ENCODE measurements at places on chromosomes 7 and 10.

- DNase-seq = no peak
Measured at GRCh38 chr7:125059861-125060456, 130.3 kb upstream of the POT1 start.

GRCh38 chr7:12731775-12732174 is 44.3 kb downstream of the ARL4A start:
- DNase-seq = no peak

DNA sequence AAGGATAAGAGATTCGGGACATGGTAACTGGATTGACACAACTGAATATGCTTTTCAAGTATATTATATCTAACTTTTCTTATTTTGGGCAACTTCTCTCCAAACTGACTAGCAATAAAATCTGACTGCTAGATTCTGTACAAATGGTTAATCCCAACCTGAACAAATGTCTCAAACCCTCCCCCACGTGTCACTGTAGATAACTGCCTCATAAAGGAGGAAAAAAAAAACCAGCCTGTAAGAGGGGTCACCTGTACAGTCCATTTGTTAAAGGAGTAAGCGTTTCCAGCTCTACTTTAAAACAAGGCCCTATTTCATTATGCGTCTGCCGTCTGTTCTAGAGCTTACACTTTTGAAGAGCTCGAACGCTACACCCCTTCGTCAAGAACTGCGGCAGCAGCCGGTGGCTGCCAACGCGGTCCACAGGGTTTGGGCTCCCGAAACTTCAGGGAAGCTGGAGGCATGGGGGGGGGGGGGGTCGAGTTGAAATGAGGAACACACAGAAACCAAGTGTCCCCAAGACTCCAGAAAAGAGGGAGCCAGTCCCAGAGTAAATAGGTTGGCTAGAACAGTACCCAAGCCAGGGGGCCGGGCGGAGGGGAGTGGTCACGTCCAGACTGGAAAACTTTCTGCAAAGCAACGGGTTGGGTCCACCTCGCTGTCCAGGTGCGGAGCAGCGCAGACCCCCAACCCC is 492 bp downstream of the COG5 start:
- DNase-seq = peak; percentile 8

DNA sequence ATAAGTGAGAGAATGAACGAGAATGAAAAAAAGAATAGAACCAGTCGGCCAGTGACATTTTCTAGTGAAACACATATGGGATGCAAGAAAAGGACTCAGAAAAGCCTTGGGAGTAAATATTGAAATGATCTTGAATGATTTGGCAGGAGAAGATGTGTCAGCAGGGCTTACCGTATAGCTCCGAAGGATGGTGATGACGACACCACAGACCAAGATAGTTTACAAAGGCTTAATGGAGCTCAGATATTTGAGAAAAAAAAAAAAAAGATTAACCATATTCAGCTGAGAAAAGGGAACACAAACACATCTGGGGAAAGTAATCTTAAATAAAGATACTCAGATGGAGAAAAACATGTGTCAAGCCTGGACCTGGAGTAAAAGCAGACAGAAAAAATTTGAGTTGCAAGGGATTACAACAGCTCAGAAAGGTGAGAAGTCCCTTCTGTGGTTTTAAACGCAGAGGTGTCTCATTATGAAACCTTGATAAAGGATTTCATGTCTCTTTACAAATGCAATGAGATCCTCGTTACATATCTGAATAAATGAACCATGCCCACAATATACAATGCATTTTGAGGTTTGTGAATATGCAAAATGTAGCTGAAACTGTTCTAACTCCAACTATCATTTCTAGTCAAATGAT is 36.0 kb downstream of the DNAJB9 start:
- DNase-seq = peak; percentile 47

DNA sequence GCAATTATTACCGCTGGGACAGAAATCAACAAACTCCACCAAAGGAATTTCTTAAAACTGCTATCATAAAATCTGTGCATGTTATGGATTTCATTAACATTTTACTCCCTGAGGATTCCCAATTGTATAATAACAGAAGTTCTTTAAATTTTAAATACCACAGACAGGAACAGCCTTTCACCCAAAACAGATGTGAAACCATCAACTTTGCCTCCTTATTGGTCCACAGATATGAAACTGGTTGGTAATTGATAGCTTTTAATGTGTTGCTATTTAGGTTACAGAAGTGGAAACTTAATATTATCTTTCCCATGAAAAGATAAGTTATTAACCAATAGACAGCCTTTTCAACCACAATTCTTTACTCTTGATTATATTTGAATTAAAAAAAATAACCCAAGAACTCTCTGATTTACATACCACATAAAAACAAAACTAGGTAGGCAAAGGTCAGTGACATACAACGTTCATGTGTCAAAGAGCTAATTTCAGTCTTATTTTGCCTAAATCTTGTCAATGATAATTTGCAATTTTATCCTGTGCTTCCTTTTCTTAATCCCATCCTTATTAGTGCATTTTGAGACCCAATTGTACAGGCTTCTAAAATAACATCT is 90.0 kb downstream of the NRP1 start:
- DNase-seq = no peak

DNA sequence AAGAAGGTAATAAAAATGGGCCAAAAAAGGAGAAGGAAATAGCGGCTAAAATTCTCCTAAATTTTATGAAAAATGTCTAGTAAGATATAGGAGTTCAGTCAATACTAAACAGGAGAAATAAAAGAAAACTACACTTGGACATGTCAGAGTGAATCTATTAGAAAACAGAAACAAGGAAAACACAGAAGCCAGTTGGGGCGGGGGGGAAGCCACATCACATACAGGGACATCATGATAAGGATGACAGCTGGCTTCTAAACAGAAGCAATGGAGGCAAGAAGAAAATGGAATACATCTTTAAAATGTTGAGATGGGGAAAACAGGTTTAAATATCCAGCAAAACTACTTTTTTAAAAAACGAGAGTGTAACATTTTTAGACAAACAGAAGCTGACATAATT is 77.8 kb downstream of the CUBN start:
- no peak for DNase-seq

- DNase-seq = no peak
Measured at GRCh38 chr7:101386558-101387231, 24.0 kb downstream of the COL26A1 start.

DNA sequence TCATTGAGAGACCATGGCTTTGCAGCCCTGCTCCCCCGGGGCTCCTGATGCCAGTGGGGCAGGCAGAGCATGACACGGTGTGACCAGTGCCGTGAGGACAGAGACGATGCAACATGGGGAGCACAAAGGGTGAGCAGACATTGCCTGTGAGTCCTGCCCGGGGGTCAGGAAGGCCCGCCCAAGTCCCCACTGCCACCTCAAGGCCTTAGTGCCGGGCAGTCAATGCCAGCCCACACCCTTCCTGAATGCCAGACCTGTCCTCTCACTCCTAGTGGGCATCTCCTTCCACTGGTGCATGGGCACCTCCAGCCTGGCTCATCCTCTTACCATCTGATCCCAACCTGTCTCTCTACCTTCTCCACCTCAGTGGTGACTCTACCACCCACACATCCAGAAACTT is 157.9 kb upstream of the ZMIZ1 start:
- no peak for DNase-seq

- DNase-seq = no peak
Measured at GRCh38 chr10:118635674-118636402, 40.4 kb upstream of the PRLHR start.

- DNase-seq = no peak
Measured at GRCh38 chr7:30905078-30906012, 6.3 kb upstream of the AQP1 start.

DNA sequence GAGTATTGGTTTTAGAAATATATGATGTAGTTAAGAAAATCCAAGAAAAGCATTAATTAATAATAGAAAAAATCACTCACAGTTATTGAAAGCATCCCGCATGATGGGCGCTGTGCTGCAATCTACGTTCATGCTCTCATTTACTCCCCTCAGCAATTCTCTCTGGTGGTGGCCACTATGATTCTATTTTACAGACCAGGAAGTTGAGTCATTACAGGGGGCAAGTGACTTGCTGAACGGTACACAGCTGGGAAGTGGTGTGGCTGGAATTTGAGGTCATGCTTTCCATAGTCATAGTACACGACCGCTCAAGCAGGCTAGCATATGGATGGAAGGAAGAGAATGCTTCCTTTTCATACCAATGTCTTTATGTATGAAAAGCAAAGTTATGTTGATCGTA is 117.4 kb downstream of the TES start:
- DNase-seq = no peak

GRCh38 chr10:88538048-88538447 is 45.1 kb downstream of the RNLS start:
- no peak for DNase-seq

DNA sequence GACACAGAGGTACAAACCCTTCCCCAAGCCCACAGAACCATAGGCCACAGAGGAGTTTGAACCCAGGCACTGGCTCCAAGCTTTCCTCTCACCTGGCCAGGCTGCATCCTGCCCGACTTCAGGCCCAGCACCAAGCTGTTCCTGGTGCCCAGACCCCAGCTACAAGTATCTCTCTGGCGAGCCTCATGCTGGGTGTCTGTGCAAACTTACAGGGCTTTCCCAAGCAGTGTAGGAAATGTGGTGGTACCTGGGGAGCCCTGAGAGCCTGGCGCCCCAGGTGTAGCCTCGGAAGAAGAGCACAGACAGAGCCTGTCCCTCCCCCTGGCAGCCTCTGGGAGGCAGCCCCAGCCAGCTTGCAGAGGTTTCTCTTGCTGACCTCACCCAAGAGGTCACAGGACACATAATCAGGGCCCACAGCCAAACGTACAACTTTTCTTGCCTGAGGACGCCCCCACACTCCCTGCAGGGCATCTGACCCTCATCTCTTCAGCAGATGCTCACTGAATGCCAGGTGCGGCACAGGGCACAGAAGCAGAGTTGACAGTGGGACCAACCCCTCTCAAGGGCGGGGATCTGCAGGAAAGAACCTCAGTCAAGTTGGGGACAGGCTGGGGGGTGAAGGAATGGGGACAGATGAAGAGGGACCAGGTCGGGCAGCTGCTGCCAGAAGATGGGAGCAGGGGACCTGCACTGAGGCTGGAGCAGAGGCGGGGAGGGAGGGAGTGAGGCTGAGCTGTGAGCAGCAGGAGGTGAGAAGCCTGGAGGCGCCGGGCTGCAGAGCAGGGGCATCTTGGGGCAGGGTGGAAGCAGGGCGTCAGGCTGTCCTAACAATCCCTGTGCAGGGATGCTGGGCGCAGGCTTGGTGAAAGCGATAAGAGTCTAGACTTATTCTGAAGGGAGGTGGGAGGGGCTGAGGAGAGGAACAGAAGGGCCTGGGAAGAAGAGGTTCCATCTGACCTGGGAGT is 16.3 kb upstream of the MYL7 start:
- no peak for DNase-seq

- no peak for DNase-seq
Measured at GRCh38 chr7:123201901-123202300, 2.1 kb upstream of the SLC13A1 start.

- DNase-seq = no peak
Measured at GRCh38 chr7:43942997-43943396, 16.8 kb downstream of the UBE2D4 start.

DNA sequence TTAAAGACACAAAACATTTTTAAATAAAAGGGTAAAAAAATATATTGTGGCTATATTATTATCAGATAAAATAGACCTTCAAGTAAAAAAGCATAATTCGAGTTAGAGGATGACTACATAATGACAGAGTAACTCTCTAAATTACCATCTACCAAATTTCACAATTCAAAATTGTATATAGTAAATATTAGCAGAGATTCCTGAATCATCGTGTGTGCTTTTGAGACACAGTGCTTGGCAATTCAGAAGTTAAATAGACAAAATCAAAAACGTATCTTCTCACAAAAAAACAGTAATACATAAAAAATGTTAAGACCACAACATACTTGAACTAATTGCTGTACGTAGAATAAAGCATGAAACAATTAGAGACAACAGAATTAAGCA is 110.4 kb downstream of the AHR start:
- DNase-seq = no peak

DNA sequence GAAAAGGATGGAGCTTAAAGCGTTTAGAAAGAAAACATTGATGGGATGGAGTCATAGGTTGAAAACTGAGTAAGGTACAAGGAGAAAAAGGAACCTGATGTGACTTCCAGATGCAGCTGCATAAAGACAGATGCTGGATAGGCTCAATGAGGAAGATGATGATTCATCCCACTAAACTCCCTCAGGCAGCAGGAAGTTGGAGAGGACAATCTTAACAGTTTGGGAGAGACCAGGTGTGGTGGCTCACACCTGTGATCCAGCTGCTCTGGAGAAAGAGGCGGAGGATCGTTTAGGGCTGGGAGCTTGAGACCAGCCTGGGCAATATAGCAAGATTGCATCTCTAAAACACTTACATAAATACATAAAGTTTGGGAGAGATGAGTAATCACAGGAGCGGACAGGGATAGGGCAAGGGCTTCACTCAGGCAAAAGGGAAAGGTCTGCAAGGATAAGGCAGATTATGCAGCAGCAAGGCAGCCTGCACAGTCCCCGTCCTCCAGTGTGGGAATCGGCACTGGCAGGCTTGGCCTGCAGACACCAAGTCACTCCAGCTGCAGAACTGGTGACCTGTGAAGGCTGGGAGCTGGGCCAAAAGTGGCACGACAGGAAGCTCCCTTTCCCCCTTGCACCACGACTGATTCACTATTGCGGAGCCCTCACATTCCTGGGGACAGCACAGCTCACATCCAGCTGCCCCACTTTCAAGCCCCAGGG is 438.5 kb downstream of the GRID1 start:
- no peak for DNase-seq

GRCh38 chr7:120131096-120131839 is 141.7 kb upstream of the KCND2 start:
- DNase-seq = no peak

DNA sequence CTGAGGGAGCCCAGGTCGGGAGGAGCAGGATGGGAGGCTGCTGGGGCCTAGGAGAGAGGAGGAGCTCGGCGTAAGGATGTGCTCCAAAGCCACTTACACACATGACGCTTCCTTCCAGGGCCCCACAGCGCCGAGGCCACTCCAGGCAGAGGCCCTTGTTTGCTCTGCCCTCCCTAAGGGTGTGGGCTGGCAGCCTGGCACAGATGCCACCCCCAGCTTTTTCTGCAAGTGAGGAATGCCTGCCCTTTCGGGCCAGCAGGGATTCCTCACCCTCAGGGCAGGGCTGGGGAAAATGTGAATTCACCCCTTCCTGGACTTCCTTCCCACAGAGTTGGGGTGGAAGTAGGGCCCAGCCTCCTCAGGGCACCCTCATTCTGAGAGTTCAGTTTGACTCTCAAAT is 5.6 kb upstream of the AQP1 start:
- no peak for DNase-seq

GRCh38 chr10:34280599-34281374 is 534.3 kb downstream of the PARD3 start:
- no peak for DNase-seq

- DNase-seq = no peak
Measured at GRCh38 chr7:98088109-98088508, 18.6 kb upstream of the LMTK2 start.

- no peak for DNase-seq
Measured at GRCh38 chr7:30852744-30853288, 58.8 kb upstream of the AQP1 start.

All from NCI-H2107 (cell line).